Left kidney (tissue), 8 donors: ENCODE measurements at places on chromosomes 3 and 15. TPM values are rescaled to one million over a fixed set of nuclear protein-coding genes. Genes with fewer than 3 reads are reported as not detected.

C2CD4A gene
- 0.33 TPM for polyA plus RNA-seq

RBP2 gene
- 0.75 TPM for polyA plus RNA-seq

LIPC gene
- polyA plus RNA-seq, result 15.6 TPM

ABTB1 gene
- 17.9 TPM for polyA plus RNA-seq

CD80 gene
- polyA plus RNA-seq, result 0.20 TPM

RHOV gene
- polyA plus RNA-seq, result 1.7 TPM

STRIT1 gene
- polyA plus RNA-seq, result 1.5 TPM

SNTN gene
- not detected for polyA plus RNA-seq
